Activated naive CD4-positive, alpha-beta T cell treated with anti-CD3 and anti-CD28 coated beads for 36 hours (primary cell): ENCODE measurements at places on chromosomes 3 and 15. TPM values are rescaled to one million over a fixed set of nuclear protein-coding genes. Genes with fewer than 3 reads are reported as not detected.

- H3K4me1 ChIP-seq: no peaks in the 10 kb centered on the region
- DNase-seq: no peak
- no peaks in the 10 kb centered on the region for H3K36me3 ChIP-seq
- H3K27ac ChIP-seq: no peak overlapping the region
Measured at GRCh38 chr15:24856397-24857390, 98.1 kb upstream of the SNRPN start.

- DNase-seq: no peak
- no peak overlapping the region for H3K27ac ChIP-seq
- H3K27me3 ChIP-seq: no peaks in the 10 kb centered on the region
- peaks cover 25% of the 10 kb centered on the region for H3K4me1 ChIP-seq
- no peak overlapping the region for H3K4me3 ChIP-seq
Measured at GRCh38 chr15:95880031-95880570, 450.4 kb upstream of the NR2F2 start.

Gene GASK1A
- total RNA-seq: not detected

Gene FETUB
- total RNA-seq: not detected
